ENCODE measurements at places on chromosomes 7 and 10.

- no peak for ATAC-seq
These were observed 199.9 kb upstream of the DPP6 start for GRCh38 chr7:153852261-153852660.

- ATAC-seq: peak; percentile 61
These were observed 53.1 kb upstream of the KMT2E start for GRCh38 chr7:104960741-104961448.

DNA sequence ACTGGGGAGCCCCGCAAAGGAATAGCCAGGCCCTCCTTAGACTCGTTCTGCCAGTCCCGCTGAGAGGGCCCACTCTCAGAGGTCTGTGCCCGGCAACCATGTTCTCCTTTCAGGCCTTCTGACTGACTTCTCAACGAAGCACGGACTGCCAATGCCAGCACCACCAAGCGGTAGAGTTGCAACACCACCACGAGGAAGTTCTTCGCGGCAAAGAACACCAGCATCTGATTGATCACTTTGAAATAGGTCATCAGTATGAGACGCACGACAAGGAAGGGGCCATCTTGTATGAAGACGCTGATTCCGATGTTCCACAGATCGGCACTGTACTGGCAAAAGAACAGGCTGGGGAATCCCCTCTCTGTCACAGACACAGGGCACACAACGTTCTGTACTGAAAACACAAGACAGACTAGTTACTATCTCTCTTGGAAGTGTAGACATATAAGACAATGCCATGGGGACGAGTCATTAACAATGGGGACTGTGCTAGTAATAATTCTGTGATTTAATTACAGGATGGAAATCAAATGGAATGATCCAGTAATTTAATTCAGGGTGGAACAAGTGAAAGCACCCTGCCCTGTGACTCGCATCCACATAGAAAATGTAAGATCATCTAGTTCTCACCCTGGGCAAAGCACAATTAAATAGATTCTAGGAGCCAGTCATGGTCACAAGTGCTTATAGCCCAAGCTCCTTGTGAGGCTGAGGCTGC lies 42.7 kb downstream of the TMEM26 start:
- ATAC-seq: no peak

GRCh38 chr7:5696346-5697110 lies 84.9 kb downstream of the RNF216 start:
- no peak for ATAC-seq

GRCh38 chr10:77179015-77179695 lies 458.5 kb downstream of the KCNMA1 start:
- ATAC-seq: peak; percentile 76

- ATAC-seq: no peak
These were observed 172.4 kb downstream of the JAZF1 start for GRCh38 chr7:28008171-28008570.

GRCh38 chr10:97582169-97582568 lies 2.0 kb upstream of the HOGA1 start:
- ATAC-seq: no peak

GRCh38 chr7:7352845-7353244 lies 170.5 kb downstream of the C1GALT1 start:
- no peak for ATAC-seq

GRCh38 chr10:72000073-72001032 lies 36.2 kb downstream of the CHST3 start:
- no peak for ATAC-seq

DNA sequence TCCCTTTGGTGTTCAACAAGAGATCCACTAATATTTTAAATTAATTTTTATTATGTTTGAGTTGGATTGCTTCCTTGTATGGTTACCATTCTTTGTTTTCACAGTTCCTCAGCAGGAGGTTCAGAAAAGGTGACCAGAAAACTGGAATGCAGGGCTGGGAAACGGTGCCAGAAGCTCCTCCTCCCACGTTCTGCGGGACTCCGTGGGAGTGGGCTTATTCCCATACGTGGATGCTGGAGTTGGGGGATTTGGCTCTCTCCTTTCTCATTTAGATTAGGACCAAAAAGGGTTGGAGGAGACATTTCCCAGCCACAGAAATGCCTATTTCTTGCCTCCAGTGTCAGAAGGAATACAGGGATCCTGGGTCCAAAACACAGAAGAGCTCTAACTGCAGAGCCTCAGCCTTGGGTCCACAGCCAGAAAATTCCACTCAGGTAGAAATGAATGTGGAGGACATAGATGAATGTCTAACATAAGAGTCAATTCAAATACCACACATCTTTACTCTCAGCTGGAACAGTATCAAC lies 56.0 kb downstream of the SORBS1 start:
- no peak for ATAC-seq

DNA sequence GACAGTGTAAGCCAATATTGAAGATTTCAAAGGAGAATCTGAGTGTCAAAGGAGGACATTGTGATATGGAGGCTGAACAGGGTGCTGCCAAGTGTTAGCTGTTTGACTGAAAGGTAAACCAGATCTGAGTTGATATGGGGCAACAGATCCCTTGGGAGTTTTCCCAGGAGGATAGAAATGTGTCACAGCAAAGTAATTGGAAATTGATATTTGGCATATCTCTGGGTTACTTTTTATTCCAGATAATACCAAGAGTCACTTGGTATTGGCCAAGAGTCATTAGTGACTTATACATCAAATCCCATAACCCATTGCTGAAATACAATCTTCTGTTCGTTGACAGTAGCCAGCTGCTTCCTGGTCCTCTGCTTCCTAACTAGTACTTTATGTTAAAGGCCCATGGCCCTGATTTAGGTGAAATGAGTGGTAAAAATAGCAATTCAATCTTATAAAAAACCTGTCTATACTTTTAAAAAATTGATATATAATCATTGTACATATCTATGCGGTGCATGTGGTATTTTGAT lies 922.9 kb downstream of the LRMDA start:
- no peak for ATAC-seq

- no peak for ATAC-seq
These were observed 292.0 kb downstream of the CCDC3 start for GRCh38 chr10:12709521-12709963.

DNA sequence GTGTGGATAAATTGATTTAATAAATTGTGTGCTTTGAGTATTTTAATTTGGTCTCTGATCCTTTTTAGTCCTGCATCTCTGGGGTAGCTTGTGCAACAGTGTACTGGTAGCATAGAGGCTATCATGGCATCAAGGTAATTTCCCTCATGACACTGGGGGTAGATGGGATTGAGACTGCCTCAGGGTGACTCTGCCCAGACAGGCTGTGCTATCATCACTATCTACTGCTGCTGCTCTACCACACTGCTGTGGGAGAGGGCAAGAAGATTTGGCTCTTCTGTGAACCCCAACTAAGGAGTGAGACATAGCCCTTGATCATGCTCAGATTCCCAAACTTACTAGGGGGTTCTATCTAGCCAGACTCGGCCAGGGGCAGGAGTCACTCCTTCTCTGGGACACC lies 43.6 kb upstream of the JAZF1 start:
- ATAC-seq: no peak

GRCh38 chr7:74617180-74617744 lies 40.3 kb upstream of the GTF2I start:
- peak; percentile 31 for ATAC-seq

DNA sequence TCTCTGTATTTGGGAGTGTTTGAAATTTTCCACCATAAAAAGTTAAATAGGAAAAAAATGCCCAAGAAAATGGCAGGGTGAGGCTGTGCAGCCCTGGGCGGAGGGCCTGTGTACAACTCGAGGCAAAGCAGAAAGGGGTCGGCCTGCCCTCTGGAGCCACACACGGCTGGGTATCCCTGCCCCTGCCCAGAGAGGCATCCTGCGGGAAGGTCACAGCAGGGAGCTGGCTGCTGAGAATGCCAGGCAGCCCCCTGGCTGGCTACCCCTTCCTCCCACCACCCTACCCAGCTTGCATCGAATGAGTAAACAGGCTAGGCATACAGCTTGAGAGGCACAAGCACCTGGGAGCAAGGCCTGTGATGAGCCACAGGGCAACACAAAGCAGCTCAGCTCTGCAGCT lies 46.1 kb downstream of the CAMK2B start:
- ATAC-seq: no peak

DNA sequence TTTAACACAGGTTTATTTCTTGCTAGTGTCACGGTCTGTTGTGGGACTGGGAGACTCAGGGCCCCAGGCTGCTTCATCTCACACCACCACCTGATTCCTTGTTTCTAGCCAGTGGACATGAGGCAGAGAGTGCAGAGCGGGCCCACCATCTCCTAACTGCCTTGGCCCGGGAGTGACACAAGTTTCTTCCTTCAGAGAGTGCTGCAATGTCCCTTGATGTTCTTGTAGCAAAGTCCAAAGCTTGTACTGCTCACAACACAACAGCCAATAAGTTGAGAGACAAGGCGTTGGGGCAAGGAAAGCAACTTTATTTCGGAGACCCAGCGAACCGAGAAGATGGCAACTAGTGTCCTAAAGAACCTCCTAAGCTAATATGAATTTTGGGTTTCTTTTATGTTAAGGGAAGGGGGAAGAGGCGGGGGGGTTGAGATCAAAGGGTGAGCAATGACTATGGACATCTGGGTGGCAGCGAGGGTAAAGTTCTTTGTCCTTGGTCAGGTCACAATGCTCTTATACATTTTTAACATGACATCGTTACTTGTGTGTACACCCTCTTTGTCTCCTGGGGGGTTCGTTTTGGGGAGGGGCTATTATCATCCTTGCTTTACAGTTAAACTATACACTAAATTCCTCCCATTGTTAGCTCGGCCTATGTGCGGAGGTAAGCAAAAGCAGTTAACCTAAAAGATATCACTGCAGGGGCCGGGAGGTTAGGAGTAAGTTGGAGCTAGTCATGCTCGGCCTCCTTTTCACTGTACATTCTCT lies 31.6 kb downstream of the SH2D4B start:
- no peak for ATAC-seq

GRCh38 chr7:46879783-46880182 lies 702.1 kb downstream of the TNS3 start:
- no peak for ATAC-seq

GRCh38 chr10:34467902-34468301 lies 347.2 kb downstream of the PARD3 start:
- ATAC-seq: no peak

- no peak for ATAC-seq
These were observed 182.6 kb downstream of the COBL start for GRCh38 chr7:51134013-51134441.

GRCh38 chr10:95308389-95309302 lies 17.8 kb upstream of the PDLIM1 start:
- peak; percentile 87 for ATAC-seq

GRCh38 chr10:55183993-55184392 lies 383.0 kb upstream of the PCDH15 start:
- ATAC-seq: no peak

DNA sequence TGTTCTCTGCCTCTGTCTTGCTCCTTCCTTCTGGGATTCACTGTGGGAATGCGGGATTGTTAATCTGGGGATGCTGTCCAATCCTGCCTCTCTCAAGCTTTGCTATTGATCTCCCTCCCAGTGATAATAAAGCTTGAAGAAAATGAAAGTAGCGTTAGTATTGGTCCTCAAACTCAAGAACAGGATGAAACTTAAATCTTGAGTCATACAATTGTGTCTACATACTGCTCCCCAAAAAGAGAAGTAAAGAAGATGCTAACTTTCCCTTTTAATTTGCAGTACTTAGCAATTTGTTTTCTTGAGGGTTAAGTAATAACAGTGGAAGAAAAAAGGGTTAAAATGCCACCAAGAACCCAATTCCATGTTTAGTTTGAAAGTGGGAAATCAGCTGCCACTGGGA lies 13.6 kb downstream of the CFTR start:
- no peak for ATAC-seq

DNA sequence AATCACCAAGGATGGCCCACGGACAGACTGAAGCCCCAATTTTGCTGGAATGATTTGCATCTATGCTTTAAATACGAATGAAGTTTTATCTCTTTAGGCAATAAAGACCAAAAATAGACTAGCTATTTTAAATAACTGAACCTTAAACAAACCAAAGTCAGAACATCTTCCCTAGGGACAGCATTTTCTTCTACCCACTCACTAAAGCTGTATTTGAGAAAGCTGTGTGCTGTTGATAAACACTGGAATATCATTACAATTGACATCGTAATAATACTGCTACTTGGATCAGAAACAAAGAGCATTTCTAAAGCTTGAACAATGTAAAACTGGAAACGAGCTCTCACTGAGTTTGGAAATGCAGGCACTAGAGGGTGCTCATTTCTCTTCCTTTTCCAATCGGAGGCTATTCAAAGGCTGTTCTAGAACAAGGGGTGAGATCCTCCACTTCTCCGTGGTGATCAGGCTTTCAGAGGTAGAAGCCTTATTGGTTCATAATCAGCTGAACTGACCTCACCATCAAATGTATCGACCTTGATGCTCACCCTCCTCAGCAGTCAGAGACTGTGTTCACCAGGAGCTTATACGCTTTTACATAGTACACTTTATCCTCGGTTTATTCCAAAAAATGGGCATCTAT lies 225.3 kb upstream of the PRSS1 start:
- no peak for ATAC-seq

DNA sequence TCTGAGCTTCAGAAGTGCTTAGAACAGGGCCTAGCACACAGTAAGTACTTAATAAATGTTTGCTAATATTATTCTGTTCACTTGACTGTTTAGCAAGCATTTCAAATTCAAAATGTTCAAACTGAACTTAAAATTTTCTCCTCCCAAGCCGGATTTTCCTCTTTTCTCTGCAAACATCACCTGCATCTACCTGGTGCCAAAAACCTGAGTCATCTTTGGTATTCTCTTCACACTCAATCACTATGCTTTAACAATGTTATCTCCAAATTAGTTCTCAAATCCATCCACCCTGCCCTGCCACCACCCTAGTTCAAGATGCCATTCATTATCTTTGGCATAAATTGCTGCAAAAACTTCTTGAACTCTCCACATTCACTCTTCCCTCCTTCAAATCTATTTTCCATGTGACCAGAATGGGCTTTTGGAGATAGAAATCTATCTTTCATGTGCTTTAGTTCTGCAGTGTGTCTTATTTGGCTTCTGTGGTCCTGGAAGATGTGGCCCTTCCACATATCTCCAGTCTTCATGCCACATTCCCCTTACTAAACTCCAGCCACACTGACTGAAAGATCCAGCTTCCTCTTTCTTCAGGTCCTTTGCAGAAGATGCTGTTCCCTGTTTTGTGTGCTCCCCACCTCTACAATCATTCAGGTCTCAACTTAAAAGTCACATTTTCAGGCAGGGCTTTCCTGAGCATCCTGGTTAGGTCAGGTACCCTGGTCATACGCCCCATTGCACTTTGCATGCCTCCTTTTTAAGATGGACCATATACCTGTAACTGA lies 2.0 kb downstream of the GGCT start:
- no peak for ATAC-seq

All from gastroesophageal sphincter (tissue), 4 donors.